ENCODE measurements at places on chromosomes 7 and 10.

GRCh38 chr7:2779051-2779450 is 65.1 kb downstream of the GNA12 start:
- no peak for DNase-seq

DNA sequence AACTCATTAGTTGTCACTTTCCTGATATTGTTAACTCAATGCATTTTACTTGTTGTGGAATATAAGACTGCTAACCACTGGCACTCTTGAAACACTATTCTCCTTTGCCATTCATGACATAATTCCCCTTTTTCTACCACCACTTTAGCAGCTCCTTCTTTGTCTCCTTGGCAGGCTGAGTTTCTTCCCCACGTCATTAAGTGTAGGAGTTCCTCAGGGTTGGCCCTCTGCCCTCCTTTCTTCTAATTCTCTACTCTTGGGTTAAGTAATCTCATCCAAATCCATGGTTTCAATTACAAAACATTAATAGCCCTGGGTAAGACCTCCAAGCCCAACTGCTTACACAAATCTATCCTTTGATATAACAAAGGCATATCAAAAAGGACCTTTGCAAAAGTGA is 175.1 kb downstream of the HGF start:
- DNase-seq: no peak

DNA sequence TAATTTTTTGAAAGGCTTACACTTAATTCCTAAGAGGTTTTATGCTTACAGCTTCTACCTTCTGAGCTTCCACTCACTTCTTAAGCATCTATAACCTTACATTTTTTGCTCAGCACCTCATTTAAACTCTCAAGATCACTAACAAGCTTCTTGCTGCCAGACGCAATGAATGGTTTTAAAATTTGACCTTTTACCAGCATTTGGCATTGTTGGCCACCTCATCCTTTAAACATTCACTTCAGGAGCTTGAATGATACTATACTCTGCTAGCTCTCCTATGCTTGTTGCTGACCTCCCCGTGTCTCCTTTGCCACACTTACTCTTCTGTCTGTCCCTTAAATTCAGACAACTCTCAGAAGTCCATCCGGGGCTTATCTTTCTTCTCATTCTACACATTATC is 37.7 kb upstream of the ODAD2 start:
- DNase-seq: no peak

DNA sequence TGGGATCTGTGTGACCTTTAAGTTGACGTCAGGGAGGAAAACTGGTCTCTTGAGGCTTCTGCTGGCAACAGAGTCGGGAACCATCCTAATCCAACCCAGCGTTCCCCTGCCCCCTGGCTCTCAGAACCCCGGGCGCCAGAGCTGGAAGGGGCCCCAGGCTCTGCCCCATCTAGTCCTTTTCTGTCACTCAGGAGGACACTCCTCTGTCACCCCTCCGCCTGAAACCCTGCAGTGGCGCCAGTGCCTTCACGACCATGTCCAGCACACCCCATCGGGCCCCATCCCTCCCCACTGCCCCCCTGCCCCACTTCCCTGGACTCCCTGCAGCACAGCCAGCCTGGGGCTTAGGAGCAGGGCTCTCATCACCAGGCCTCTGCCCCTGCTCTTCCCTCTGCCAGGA is 39.1 kb downstream of the COL13A1 start:
- no peak for DNase-seq

GRCh38 chr7:32594965-32595490 is 99.7 kb downstream of the AVL9 start:
- DNase-seq: no peak

DNA sequence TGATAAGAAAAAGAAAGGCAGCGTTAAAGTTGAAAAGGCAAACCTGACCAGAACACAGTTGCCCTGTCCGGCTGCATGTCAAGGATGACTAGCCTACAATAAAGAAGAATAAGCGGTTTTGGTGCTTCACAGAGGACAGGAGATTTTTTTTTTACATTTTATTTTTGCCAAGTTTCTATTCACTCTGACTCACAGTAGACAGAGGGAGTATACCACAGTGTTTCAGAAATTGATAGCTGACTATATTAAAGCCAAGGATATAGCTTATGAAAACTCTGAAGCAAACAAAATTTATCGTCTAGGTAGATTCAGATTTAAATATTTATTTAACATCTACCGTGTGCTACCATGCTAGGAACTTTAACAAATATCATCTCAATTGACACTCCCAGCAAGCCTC is 16.9 kb upstream of the POLR1F start:
- DNase-seq: no peak
